ENCODE measurements at places on chromosomes 13 and 19.

- DNase-seq, result no peak
These were observed 78.5 kb upstream of the PCDH8 start for GRCh38 chr13:52926971-52927370.

GRCh38 chr13:63124863-63125262 lies 1709.2 kb upstream of the PCDH20 start:
- DNase-seq, result no peak

DNA sequence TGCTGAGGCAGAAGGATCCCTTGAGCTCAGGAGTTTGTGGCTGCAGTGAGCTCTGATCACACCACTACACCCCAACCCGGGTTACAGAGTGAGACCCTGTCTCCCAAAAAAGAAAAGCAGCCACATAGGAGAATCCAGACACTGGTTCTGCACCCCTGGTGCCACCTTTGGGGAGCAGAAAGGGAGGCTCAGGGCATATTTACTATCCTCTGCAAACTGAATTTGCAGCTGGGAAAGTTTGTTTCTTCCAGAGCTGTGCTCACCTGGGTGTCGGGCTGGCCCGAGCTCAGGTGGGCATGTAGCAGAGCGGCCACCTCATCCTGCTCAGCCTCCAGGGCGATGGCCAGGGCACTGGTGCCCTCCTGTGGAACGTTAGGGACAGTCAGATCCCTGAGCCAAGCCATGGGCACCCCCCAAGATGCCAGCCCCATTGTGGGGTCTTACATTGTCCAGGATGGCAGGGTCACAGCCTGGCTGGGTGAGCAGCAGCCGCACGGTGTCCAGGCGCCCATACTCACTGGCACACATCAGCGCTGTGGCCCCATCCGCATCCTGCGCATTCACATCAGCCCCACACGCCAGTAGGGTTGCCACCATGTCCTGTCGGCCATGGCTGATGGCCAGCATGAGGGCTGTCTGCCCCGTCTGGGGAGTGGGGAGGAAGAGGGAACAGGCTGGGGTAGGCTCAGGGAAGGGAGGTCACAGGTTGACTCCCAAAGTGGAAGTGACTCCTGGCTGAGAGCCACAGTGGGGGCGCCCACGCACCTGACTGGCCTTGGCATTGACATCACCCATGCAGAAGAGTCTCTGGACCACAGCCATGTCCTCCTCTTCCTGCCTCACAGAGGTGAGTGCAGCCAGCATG lies 3.1 kb downstream of the RPS28 start:
- no peak for DNase-seq

DNA sequence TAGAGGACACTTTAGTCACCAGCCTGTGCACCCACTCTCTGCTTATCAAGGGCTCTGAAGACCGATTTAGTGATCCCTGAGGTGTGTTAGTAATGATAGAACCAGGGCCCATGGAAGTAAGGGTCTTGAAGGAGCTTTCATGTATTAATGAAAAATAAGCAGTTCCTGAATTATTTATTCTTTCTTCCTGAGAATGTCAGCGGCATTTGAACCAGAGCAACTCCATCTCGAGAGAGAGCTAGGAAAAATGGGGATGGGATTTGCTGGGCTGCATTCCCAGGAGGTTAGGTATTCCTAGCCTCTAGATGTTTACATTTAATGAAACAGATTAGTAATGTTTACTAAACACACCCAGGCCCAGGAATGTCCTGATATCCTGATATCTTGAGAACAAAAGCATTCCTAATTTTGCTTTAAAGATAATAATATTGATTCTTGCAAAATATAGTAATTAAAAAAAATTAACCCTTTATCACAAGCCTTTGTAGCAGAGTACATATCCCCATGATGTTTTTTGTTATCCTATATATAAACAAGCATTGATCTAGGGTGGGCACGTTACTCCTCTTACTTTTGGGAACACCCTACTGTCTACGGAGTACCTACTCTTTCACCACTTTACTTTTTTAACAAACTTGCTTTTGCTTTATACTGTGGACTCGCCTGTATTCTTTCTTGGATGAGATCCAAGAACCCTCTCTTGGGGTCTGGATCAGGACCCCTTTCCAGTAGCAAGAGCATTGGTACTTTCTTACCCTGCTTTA lies 63.1 kb downstream of the COG3 start:
- DNase-seq, result no peak

GRCh38 chr13:45224176-45224575 lies 23.3 kb upstream of the KCTD4 start:
- DNase-seq, result no peak

GRCh38 chr13:49561062-49561410 lies 24.3 kb downstream of the RCBTB1 start:
- no peak for DNase-seq
